ENCODE measurements at places on chromosomes 1 and 21.

DNA sequence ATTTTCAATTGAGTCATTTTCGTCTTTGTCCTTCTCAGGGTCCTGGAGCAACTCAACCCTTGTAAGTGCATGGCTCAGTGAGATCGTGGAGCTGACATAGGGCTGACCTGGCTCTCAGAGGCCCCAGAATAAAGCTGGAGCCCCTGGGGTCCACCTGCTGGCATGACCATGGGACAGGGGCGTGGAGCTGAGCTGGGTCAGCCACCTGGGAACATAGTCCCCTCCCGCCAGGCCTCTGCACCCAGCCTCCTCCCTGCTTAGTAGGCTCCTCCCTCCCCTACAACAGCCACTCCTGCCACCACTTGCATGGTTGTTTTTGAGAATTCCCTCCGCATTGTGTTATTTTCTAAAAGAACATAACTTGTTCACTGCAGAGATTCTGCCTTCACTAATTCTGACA lies 3.1 kb upstream of the RIPK4 start:
- DNase-seq, result no peak

DNA sequence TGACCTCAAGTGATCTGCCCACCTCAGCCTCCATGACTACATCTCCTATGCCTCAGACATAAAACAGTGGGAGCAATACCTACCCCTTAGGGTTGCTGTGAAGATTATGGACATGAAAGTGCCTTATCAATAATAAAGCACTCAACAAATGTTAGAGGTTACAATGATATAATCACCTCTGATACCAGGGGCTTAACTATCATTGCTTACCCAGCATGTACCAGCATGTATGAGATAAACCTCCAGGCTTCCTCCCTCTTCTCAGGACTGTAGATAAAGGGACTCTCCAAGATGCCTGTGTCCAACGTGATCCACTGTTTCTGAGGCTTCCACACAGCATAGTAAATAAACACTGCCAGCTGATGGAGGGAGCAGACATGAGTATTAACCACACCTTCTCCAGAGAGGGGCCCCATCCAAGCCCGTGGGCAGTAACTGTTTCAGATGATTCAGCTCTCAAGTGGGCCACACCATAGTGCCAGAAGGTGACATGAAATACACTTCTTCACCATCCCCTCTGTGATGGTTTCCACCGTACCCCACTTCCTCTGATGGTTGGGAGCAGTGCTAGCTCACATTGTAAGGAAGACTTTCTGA lies 26.2 kb downstream of the RHBDL2 start:
- no peak for DNase-seq

- no peak for DNase-seq
Measured at GRCh38 chr1:153422450-153423068, 6.2 kb downstream of the S100A7A start.

DNA sequence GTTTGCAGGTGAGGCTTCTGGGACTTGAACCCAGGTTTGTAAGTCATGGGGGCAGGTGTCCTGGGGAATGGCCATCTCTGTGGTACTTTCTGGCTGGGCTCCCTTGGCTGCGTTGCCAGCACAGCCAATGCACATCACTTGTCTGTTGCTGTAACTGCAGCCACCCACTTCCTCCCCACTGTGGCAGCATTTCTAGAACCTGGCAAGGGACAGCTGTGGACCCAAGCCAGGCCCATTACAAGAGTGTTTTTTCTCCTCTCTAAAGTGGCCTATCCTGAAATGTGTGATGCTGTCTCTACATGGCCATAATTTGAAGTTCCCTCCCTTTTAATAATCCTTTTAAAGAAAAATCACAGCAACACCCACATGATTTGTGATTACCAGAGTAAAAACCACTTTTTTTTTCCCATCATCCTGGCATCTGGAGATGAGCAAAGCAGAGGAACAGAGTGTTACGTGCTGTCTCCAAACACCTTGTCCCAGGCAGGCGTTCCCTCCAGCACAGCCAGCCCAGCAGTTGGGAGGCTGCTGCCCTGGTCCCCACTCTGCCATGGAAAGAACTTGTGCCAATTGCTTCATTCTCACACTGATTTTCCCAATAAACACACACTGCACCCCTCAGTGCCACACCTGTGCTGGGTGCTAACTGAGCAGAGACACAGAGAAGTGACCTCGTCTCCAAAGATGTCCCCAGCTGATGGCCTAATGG lies 360.6 kb upstream of the USP24 start:
- DNase-seq, result no peak
